ENCODE measurements at places on chromosomes 4 and X.

DNA sequence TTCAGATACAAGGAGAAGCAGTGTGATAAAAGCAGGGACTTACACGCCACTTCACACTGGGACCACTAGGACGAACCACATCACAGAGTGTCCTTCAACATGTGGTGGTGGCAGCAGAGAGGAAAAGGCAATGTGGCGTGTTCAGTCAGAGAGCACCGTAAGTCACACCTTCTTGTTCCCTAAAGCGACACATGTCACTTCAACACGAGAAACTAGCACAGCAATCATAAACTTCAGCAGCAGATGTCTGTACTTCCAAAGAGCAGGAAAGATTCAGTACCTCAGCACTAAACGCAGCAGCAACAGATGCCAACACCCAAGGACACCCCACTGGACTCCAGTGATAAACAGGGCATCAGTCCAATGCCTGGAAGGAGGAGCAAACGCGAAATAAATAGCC, 96.7 kb downstream of the AREG start:
- DNase-seq = no peak

DNA sequence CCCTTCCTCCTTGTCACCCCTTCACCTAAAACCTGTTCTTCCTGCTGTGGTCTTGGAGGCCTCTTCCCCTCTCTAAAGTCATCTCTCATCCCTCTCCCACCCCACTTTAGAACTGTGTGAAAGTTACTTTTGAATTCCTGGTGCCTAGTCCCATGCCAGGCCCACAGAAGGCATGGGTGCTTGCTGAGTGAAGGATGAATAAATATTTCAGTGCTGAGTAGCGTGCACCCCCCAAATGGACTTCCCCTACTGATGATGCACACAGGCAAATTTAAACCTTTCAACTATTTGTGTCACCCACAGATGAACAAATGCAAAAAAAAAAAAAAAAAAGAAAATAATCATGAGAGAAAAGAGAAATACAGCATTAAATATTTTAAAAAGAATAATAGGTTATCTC, 19.8 kb downstream of the PSMD10 start:
- no peak for DNase-seq

GRCh38 chrX:16278927-16279326, 111.6 kb downstream of the MAGEB17 start:
- DNase-seq = no peak

DNA sequence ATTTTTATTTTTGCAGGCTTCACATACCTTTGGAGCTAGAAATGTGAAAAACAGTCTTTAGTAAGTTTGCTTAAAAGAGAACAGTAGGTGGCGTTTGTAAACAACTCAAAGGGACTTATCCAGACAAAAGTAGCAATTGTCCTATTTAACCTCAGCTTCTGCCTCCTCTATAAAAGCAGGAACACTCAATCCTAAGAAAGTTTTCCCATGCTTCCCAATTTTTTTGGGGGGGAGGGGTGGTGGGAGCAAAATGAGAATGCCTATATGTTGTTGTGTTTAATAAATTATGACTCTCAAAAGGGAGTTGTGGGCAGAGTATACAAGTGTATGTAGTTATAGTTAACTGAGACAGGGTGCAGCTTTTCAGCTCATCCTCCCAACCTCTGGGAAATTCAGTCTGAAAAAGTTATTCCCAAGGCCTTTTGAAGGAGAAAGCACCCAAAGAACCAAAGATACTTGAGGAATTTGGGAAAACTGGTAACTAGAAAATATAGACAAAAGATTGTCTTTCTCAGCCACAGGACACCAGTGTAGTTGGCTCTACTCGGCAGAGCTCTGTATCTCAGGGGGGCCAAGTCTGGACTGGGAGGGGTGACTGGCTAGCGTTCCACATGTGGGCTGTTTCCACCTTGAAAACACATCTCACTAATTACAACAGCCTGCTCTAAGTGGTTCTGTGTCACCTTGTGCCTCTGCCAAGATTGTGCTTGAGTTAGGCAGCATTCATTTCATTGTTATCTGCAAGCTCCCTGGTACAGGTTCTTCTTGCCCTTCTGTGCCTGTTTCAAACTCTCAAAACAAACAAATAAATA, 2.8 kb downstream of the SFRP2 start:
- DNase-seq = no peak

- DNase-seq = no peak
Measured at GRCh38 chr4:38782452-38783108, at the start of gene TLR10. TSS of gene TLR10 (minus strand) at chr4:38782990. CDS start at chr4:38775590, 7,400 bp downstream.

GRCh38 chr4:75637176-75637575, 6.8 kb upstream of the CDKL2 start:
- no peak for DNase-seq

DNA sequence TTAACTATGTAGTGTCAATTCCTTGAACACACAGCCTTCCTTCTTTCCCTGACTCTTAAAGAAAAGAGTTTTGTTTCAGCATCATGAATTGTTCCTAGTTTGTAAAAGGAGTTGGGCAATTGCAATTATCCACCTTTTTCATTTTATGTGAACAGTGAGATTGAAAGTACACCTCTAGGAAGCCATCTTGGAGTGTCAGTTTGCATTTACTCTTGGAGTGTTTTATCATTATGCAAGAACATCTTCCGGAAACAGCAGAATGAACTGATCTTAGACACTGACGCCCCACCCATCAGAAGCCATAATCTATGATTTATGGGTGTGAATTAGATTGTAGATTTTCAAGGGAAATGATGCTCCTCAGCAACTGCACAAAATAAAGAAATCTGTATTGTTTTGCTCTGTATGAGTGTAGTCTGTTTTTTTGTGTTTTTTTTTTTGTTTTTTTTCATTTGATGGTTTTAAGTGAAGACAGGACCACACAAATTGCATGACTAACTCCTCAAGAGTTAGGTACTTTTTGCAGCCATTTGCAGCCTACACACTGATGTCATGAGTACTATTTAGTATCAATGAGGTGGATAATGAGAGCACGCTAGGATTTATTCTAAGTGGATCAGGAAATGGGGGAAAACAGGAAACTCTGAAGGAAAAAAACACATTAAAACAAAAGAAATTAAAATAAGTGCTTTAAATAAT, 19.5 kb upstream of the FGF2 start:
- no peak for DNase-seq
